ENCODE measurements at places on chromosomes 7 and 10. TPM values are rescaled to one million over a fixed set of nuclear protein-coding genes. Genes with fewer than 3 reads are reported as not detected.

The SLC26A3 gene
- 856 TPM for total RNA-seq

The MPLKIP gene
- 36.1 TPM for total RNA-seq

The FOXI2 gene
- 0.23 TPM for total RNA-seq

The IFIT2 gene
- 11.8 TPM for total RNA-seq

The FOXP2 gene
- 10.1 TPM for total RNA-seq

The PPA1 gene
- total RNA-seq, result 148 TPM

The FKBP6 gene
- total RNA-seq, result not detected

The ODAD2 gene
- 0.86 TPM for total RNA-seq

The AKR1C1 gene
- 48.7 TPM for total RNA-seq

The CDHR3 gene
- total RNA-seq, result 3.1 TPM

The TRIM50 gene
- total RNA-seq, result 1.3 TPM

- no peak for DNase-seq
Measured at GRCh38 chr10:60093317-60093716, 187.0 kb upstream of the CCDC6 start.

GRCh38 chr7:143418681-143419458 is 10.2 kb upstream of the EPHA1 start:
- no peak for DNase-seq

DNA sequence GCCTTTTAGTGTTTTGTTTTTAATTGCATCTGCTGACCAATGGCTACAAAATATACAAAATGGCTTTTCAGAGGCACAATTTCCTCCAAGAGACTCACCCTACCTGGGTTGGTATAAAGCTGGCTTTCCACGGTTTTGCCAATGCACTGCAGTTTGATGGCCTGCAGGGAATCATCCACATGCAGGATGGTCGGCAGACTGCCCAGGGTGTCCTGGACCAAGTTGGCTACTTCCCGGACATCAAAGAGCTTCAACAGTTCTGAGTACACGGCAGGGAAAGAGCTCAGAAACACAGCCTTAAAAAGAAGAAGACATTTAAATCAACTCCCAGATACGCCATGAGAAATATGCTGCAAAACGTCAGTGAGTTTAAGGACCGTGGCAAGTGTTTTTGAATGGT is 301.0 kb upstream of the IMMP2L start:
- no peak for DNase-seq

DNA sequence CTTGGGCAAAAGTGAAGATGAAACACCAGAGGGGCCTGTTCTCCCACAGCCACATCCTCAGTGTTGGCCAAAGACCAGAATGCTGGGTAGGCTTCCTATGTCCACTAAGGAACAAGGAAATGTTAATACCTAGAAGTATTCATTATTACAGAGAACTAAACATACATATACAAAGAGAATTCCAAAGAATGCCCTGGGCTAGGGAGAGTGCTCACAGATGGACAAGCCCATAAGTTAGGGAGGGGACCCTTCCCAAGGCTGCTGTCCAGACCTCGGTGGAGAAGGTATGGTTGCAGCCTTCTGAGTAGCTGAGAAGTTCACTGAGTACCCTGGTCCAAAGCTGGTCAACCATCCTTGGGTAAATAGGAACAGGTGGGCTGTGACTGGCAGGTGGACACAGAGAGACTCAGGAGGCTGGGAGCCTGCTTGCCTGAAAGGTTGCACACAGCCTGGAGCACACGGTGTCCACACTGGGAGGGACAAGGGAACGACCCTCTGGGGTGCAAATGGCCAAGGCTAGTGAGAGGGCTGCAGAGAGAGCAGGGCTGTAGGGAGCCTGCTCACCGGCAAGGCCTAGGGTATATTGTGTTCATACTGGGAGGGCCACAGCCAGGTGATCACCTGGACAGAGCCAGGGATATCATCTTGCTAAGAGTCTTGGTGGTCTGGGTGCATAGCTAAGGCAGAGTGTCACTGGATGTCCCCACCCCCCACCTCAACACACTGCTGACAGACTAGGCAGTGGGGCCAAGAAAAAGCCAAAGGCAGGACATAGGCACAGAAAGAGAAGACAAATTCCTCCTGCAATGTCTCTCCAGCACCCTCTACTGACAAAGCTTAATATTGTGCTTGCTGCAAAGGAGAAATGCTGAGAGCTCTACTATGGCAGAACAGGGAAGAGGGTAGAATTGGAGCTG is 40.3 kb downstream of the CPVL start:
- DNase-seq, result peak; percentile 60

GRCh38 chr10:59177836-59178235 is 1.4 kb downstream of the PHYHIPL start:
- no peak for DNase-seq

GRCh38 chr10:91622601-91623000 is 10.3 kb downstream of the PPP1R3C start:
- DNase-seq, result no peak

DNA sequence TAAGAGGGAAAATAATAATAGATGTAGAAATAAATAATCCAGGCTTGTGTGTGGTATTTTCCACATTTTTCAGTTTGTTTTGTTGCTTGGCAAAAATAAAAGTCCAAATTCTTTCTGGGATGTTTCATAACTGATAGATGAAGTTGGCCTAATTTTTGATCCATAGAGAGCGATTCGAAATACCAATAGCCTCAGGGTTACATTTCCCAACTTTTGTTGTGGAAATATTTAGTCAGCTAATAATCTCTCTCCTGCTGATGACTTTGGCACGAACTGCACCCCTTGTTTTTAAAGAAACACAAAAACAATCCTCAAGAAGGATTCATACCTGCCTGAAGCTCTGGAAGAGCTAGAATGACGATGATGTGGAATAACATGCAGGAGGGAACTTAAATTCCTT is 483.2 kb downstream of the ADRA2A start:
- no peak for DNase-seq

GRCh38 chr7:127889677-127890076 is 141.6 kb downstream of the LRRC4 start:
- no peak for DNase-seq

DNA sequence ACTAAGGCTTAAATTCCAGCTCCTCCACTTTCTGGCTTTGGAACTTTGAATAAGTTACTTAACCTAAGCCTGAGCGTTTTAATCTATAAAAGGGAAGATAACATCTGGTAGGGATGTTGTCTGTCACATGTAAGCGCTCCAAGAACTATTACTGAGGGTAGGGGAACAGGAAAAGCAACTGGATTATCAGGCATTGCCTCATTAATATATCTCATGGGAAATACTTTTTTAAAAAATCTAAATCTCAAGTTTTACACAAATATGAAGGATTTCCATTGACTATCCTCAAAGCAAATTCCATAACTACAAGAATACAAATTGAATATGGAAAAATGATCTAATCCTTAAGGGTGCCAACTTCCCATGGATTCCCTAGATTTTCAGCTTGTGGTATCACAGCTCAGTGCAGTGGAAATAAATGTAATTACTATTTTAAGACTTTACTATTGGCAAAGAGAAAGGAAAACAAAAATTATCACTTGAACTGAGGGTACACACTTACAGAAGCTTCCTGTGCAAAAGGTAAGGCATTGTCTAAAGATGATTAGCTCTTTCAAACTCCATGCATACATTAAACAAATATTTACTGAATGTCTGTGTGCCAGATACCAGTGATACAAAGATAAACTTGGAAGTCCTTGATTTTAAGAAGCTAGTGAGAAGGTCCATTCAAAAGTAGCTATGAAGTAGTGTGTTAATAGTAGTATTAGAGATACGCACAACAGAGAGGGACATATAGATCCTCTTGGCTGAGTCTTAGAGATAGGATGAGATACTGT is 38.4 kb downstream of the NT5C2 start:
- DNase-seq, result no peak

GRCh38 chr10:70007116-70007820 is 45.4 kb upstream of the MACROH2A2 start:
- DNase-seq, result no peak

- no peak for DNase-seq
Measured at GRCh38 chr10:86899132-86899531, 58.3 kb downstream of the MMRN2 start.

DNA sequence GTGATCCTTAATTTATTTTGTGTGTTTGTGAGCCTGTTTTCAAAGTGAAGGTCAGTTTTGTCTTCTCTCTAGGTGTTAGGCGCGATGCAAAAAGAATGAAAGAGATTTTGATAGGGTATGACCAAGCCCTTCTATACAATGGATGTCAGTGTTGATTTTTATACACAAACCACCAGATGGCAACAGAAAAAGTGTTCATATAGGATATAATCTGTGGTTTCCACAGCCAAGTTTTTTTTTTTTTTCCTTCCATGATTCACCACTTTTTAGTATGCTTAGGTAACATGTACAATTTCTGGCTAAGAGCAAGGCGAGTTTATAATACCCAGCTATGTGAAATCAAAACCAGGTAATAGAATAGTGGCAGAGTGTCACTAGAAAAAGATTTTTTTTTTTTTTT is 8.1 kb downstream of the SDK1 start:
- DNase-seq, result no peak

DNA sequence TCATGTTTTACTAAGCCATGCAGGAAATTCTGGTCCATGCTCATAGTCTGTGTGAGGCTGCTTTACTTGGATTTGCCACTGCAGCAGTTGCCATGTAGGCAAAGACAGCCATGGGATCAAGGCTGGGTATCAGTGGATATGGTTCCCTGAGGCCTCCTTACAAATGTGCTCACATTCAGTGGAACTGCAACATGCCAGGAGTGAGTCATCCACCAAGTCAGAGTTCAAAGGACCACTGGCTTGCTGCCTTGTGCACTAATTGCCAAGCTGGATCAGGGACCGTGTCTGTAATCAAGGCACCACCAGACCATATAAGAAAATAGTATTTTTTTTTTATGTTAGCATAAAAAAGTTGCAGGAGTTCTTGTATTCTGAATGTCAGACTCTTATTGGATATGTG is 101.0 kb downstream of the CDCA7L start:
- no peak for DNase-seq

GRCh38 chr10:132972986-132973902 is 30.9 kb upstream of the CFAP46 start:
- DNase-seq, result no peak

GRCh38 chr10:97543025-97543546 is 29.5 kb upstream of the ANKRD2 start:
- DNase-seq, result peak; percentile 70

- no peak for DNase-seq
Measured at GRCh38 chr10:132494866-132495630, 42.5 kb upstream of the INPP5A start.

GRCh38 chr10:72173262-72173618 is 42.6 kb upstream of the ANAPC16 start:
- DNase-seq, result no peak

DNA sequence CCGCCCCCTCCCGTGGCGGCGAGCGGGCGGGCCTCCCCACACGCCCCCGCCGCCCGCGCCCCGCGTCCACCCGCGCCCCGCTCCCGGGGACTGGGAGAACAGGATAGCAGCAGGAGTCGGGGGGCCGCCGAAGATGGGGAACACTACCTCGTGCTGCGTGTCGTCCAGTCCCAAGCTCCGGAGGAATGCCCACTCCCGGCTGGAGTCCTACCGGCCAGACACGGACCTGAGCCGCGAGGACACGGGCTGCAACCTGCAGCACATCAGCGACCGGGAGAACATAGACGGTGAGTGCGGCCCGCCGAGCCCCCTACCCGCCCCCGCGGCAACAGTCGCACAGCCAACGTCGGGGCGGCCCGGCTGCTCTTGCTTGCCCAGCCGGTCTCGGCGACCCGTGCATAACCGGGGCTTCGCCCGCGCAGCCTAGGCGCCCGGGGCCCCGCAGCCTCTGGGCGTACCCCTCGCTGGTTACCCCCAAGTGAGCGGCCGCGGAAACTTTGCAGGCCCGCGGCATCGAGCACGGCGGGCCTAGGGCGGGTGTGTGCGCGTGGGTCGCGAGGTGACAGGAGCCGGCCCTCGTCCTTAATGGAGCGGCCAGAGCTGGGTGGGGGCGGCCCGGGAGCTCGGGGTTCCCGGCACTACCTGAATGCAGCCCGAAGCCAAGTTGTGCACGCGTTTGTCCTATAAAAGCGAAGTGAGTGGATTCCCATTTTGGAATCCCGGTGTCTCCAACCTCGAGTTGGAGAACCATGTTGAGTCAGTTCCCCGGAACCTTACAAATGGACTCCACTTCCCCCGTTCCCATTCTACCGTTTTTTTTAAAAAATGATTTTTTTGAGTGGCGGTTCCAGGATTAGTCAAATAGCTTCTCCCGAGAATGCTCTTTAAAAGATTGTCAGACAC is 863 bp downstream of the CCNY start:
- DNase-seq, result peak; percentile 13

DNA sequence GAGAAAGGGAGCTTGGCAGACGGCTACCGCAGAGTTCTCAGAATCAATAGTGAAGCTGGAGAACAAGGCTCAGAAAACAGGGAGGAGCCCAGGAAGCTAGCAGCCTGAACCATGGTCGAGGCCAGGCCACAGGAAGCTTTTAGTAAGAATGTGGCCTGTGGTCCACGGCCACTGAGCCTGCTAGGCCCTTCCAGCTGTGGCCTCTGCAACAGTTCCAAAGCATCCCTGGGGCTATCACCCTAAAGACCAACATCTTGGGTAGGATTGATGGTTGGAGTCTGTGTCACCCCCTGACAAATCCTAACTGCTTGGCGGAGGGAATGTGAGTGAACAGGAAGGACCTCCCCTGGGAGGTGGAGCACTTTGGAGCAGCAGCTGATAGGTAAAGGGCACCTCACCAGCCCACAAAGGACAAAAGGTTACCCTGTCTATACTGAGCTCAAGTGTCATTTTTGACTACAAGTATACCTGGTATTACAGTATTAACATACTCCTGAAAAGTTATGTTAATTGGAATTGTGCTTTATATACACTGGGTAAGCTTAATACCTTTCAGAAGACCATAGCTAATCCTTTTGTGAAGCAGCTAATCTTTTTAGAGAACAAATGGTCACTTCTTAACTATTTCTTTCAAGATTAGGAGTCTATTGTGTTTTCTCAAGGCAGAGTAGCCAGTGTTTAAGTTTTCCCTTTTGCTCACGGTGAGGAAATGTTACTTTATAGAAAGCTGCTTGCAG is 18.7 kb downstream of the PTPRE start:
- DNase-seq, result no peak

DNA sequence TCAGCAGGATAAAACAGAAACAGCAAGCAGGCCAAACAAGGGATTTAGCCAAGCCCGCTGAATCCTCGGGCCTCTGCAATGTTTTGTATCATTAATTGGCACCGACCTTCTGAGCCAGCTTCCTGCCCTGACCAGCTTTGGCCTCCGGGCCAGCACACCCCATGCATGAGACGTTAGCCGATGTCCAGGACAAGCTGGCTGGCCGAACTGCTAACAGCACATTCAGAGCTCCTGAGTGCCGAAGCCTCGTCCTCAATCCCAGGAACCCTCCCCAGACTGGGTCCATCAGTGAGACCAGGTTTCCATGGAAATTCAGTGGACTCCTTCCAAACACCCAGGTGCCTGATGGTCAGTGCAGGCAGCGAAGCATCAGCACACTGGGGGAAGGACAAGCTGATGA is 134.3 kb upstream of the PFKP start:
- DNase-seq, result no peak

- DNase-seq, result no peak
Measured at GRCh38 chr7:131653418-131654248, 97.2 kb upstream of the PODXL start.

GRCh38 chr7:107453388-107453787 is 16.5 kb upstream of the GPR22 start:
- no peak for DNase-seq

- no peak for DNase-seq
Measured at GRCh38 chr7:105367458-105367857, 21.3 kb downstream of the SRPK2 start.

GRCh38 chr7:75984130-75985008 is 10.0 kb downstream of the TMEM120A start:
- DNase-seq, result no peak

GRCh38 chr10:67934336-67934735 is 49.9 kb downstream of the SIRT1 start:
- DNase-seq, result no peak

GRCh38 chr10:112843623-112844022 is 106.4 kb upstream of the TCF7L2 start:
- DNase-seq, result no peak

Measured in mucosa of gallbladder (tissue), 1 donor.